ENCODE measurements at places on chromosomes 2 and 18. TPM values are rescaled to one million over a fixed set of nuclear protein-coding genes. Genes with fewer than 3 reads are reported as not detected.

The CYP26B1 gene
- polyA plus RNA-seq: 0.19 TPM

The NEUROD1 gene
- 0.08 TPM for polyA plus RNA-seq

The GKN2 gene
- not detected for polyA plus RNA-seq

The MAP2 gene
- polyA plus RNA-seq: 7.2 TPM

The CUL3 gene
- polyA plus RNA-seq: 28.5 TPM

The CCDC150 gene
- 6.1 TPM for polyA plus RNA-seq

The ITPRID2 gene
- 1.9 TPM for polyA plus RNA-seq

The SATB2 gene
- 1.4 TPM for polyA plus RNA-seq

The BOLL gene
- 0.03 TPM for polyA plus RNA-seq

The AGXT gene
- polyA plus RNA-seq: 0.03 TPM

The UGT1A8 gene
- polyA plus RNA-seq: 0.03 TPM

The RGPD4 gene
- polyA plus RNA-seq: not detected

The CRYGC gene
- polyA plus RNA-seq: not detected

The CNRIP1 gene
- 5.0 TPM for polyA plus RNA-seq

The COL3A1 gene
- 0.06 TPM for polyA plus RNA-seq

The C2orf80 gene
- polyA plus RNA-seq: 0.97 TPM

The CHRND gene
- 0.11 TPM for polyA plus RNA-seq

The SLC30A3 gene
- polyA plus RNA-seq: 48.7 TPM

The SPDYA gene
- polyA plus RNA-seq: 0.09 TPM

The IL36A gene
- polyA plus RNA-seq: not detected

The NFU1 gene
- polyA plus RNA-seq: 18.4 TPM

The SCTR gene
- polyA plus RNA-seq: 0.61 TPM

The IL36B gene
- polyA plus RNA-seq: not detected

The FSHR gene
- polyA plus RNA-seq: not detected

The NEU2 gene
- not detected for polyA plus RNA-seq

The CNDP1 gene
- polyA plus RNA-seq: 0.09 TPM

The CCL20 gene
- polyA plus RNA-seq: not detected

The ICOS gene
- polyA plus RNA-seq: not detected

The IGFBP2 gene
- polyA plus RNA-seq: 980 TPM

The INHBB gene
- polyA plus RNA-seq: 0.24 TPM

The NXPH2 gene
- 1.9 TPM for polyA plus RNA-seq

The UNC50 gene
- 58.5 TPM for polyA plus RNA-seq

The SKA1 gene
- 9.2 TPM for polyA plus RNA-seq

The TMEM200C gene
- polyA plus RNA-seq: 3.4 TPM
